NCI-H1105 (cell line): ENCODE measurements at places on chromosomes 13 and 19.

DNA sequence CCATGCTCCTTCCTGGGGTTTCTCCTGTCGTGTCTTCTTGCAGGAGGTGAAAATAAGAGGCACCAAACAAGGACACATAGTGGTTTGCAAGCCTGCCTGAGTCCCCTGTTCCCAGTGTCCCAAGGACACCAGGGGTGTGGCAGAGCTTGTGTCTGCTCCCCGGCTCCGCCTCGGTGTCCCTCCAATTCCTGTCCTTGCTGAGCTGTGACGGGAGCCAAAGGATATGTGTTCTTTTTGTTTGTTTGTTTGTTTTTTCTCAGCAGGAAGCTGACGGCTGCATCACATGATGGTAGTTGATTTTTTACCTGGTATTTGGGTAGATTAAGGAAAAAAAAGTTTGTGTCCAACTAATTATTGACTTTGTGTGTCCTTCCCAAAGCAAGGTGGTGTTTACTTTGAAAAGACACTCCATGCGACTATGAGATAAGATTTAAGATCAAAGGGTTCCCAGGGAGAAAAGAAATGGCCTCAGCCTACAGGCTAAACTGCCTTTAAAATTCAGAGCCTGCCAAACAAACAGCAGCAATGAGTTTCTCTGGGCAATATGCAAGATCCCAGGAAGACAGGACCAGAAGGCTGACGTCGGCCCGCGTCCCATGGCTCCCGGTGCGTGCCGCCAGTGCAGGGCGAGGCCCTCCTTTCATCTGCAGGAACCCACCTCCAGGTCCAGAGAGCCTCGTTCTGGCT lies 50.8 kb upstream of the XPO4 start:
- DNase-seq: no peak

DNA sequence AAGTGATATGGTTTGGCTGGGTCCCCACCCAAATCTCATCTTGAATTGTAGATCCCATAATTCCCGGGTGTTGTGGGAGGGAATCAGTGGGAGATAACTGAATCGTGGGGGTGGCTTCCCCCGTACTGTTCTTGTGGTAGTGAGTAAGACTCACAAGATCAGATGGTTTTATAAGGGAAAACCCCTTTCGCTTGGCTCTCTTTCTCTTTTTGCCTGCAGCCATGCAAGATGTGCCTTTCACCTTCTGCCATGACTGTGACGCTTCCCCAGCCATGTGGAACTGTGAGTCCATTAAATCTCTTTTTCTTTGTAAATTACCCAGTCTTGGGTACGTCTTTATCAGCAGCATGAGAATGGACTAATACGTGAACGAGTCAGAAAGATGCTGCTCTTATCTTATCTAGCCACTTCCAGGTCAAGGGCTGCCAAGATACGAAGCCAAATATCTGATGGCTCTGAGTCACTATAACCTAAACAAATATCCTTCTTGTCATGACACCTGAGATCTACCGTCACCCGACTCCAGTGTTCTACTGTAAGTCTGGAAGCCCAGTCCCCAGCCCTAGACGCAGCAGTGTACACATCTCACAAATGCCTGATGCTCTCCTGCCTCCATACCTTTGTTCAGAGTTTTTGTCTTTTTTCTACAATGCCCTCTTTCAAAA lies 45.9 kb downstream of the SLC15A1 start:
- no peak for DNase-seq

DNA sequence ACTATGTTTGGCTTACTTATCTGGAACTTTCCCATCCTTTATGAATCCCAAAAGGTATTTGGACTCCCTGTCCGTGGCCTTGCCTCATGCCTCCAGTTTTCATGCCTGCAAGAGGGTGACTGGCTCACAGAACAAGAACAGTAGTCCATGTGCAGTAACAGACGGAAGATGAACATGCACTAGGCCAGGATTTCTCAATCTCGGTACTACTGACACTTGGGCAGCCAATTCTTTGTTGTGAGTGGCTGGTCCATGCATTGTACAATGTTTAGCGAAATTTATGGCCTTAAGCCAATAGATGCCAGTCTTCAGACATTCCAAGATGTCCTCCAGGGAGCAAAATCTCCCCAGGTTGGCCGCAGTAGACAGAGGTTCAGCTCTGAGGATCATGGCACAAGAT lies 61.9 kb downstream of the DOCK9 start:
- DNase-seq: no peak

- peak; percentile 58 for DNase-seq
Observed at GRCh38 chr19:20662421-20663105, 1.2 kb upstream of the ZNF626 start.

DNA sequence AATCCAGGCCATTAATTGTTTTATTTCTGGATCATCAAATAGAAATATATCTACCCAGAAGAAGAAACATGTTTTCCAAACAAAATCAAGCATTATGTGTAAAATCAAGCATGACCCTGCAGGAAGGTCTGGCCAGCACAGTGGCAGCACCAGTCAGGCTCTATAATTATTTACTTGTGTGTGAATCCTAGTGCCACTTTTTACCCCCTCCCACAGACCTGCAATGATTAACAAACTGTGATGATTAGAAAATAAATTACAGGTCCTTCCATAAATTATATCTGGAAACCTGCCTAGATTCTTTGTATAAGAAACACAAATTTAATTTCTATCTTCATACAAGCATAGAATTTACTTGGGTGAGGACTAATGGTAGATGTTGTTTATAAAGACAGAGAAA lies 186.1 kb downstream of the GPC6 start:
- DNase-seq: peak; percentile 3

DNA sequence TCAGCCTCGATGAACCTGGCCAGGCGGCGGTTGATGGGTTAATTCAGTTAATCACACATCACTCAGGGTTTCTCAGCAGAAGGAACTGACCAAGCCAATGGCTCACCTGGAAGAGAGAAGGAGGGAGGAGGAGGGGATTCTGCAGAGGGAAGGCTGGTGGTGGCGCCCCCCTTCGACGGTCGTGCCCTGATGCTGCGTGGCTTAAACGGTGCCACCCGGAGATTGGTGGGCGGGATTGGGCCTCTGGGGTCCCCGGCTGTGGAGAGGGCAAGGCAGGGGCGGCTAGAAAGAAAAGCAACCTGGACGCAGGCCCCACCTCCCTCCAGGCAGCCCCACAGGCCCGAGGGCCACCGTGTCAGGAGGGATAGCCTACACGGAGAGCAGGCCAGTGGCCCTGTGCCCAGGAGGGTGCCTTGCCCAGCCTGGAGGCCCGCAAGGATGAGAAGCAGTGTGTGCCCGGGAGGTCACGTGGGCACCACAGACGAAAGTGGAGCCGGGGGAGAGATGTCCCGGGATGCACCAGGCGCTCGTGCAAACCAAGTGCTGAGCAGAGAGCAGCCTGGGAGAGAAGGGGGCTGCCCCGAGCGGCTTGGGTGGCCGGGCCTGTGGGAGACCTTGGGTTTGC lies 16.0 kb downstream of the CSNK1G2 start:
- no peak for DNase-seq

- no peak for DNase-seq
Observed at GRCh38 chr13:60720590-60720989, 323.6 kb downstream of the TDRD3 start.

DNA sequence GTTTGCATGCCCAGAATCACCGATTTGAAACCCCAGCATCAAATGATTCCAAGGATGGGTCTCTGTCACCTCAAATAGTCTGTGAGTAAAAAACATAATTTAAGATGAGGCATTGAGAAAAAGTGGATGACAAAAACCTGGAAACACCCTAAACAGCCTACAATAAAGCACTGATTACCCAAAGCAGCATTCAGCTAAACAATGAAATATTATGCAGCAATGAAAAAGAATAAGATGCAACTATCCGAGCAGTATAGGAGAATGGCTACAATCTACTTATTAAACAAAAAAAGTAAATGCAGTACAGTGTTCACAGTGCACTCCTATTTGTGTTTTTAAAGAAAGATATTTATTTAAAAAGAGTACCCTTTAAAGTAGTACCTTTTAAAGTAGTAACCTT lies 7.7 kb upstream of the RFX2 start:
- DNase-seq: no peak

DNA sequence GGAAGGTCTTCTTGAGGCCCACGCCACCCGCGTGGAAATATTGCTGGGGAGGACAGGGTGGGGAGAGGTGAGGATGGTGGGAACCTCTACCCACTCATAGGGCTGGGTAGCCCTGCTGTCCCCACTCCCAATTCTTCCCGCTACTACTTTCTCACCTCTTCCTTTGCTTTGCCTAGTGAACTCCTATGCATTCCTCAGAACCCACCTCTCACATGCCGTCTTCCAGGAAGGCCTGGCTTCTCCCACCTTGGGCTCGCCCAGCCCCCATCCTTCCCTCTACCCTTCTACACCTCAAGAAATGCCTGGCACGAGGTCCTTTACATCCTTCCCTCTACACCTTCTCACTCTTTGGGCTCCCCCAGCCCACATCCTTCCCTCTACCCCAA lies 62.4 kb downstream of the COLGALT1 start:
- no peak for DNase-seq

DNA sequence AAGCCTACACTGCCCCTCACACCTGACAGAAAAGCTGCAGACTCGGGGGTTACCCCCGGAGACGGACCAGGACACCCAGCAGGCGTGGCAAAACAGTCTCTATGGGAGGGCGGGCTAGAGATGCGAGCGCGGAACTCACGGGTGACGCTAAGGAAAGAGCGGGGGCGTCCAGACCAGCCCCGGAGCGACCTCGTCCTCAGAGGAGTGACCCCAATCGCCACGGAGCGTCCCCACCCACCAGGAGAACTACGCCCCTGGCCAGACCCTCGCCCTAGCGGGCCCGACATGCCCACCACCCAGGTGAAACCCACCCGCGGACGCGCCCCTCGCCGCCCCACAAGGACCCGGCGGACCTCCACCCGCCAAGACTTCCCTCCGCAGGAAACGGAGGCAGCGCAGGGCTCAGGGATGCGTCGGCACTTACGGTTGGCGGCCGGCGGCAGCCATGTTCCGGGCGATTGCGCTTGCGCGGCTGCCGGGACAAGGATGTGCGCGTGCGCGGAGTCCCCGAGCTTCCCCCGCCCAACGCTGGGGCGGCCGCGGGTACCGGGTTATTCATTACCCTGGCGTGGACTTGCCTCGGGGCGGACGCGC lies at the start of gene ZNF329:
Gene ZNF329 (minus strand): TSS at position 462 of the 594 bp plus-strand sequence. CDS start 21,286 bp downstream, outside the sequence.
- DNase-seq: peak; percentile 64

DNA sequence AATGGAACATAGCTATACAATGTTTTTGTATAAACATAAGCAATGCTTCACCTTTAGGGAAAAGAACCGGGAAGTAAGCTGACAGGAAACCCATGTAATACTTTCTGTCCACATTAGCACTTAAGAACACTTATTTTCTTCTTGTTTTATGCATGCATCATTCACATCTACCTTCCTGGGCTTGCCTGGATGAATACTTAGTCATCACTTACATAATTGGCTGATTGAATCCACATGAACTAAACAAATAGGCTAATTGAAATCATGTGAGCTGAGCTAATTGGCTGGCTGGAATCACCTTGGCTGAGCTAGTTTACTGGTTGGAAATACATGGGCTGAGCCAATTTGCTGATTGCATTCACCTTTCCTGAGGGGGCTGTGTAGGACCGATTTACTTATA lies 78.8 kb downstream of the ZNF726 start:
- no peak for DNase-seq

DNA sequence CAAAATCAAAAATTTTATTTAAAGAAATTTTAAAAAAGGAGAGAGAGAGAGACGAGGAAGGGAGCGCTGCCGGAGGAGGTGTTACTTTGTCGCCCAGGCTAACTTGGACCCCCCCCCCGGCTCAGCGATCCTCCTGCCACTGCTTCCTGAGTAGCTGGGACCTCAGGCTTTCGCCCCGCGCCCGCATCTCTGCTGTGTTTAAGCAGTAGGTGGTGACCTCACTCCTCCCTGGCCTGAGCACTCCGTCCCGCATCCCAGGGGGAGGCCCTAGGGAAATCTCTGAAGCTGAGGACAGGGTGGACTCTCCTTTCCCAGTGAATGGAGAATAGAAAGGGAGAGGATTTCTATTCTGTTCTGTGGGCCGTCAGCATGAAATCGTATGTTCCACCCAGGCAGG lies 485 bp upstream of the ZNF845 start:
- DNase-seq: no peak
